ENCODE measurements at places on chromosomes 7 and 10.

DNA sequence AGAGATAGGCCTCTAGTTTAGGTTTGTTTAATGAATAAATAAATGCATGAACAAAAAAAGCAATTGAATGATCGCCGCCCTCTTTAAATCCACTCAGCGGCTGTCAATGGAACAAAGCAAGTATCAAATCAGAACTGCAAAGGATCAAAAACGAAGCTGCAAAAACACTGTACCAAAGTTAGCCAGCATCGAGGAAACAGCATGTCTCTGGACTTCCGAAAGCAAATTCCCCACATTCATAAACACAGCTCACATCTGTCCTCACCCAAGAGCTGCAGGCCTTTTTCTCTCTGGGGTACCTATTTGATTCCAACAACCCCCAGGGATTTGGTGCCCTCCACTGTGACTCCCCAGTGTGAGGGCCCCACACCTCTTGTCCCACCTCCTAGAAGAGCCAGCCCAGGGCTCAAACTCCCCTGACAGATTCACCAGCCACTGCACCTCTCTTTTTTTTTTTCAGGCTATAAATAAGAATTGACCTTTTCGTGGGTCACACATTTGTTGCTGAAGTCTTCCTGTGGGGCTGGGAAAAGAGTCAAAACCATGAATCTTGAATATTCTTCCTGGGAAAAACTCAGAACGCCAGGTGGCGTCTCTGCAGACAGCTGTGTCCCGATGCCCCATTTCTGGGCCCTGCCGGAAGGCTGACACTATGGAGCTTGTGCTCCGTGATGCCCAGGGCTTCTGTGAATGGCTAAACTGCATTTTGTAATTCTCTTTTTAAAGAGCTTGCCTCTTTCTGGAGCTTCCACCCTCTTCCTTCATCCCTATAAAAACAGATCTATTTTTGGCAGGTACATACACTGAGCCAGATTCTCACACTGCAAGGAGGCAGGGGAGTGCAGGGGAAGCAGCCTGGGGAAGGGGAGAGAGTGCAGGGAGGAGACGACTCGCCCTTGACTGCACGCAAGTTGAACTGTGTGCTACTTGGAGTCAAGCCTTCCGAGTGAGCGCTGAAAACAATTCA lies 51.7 kb downstream of the HSPA12A start:
- DNase-seq: no peak

- no peak for DNase-seq
Measured at GRCh38 chr7:100827330-100828226, at the start of gene EPHB4. EPHB4 (minus strand) TSS chr7:100827523; CDS start chr7:100827030, 493 bp downstream.

- DNase-seq: no peak
Measured at GRCh38 chr10:44806950-44807349, 104.2 kb upstream of the TMEM72 start.

- no peak for DNase-seq
Measured at GRCh38 chr7:37118004-37118403, 330.7 kb downstream of the ELMO1 start.

DNA sequence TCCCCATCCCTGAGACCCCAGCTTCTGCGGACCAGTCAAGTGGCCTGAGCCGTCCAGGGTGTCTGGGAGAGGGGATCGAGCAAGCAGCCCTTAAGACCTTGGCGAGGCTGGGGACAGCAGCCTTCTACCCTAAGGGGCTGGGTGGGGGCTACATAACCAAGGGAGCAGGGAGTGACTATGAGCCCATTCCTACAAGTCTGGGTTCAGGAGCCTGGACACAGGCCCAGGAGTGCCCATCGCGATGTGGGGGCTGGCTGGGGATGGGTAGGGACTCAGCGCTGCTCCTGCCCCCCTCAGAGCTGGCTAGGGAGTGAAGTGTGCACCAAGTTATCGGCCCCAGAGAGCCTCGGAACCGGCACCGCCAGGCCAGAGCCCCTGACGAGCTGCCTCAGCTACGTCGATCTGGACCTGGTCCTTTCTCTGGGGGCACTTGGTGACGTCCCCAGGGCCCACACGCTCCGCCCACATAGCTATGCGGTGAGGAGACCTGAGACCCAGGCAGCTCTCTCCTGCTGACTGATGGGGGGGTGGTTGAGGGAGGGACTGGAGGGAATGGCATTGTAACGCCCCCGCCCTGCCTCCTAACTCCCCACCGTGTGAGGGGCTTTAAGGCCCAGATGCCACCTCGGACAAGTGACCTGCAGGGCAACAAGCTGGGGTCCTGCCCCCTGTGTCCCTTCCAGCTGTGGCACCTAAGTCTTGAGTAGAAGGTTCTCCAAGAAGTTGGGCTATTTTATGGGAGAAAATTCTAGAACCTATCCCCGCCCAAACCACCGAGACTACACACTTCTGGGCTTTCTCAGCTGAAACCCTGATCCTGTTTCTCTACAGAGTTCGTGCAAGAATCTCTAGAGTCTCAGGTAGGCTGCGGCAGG lies 2.5 kb downstream of the SAP25 start:
- no peak for DNase-seq

DNA sequence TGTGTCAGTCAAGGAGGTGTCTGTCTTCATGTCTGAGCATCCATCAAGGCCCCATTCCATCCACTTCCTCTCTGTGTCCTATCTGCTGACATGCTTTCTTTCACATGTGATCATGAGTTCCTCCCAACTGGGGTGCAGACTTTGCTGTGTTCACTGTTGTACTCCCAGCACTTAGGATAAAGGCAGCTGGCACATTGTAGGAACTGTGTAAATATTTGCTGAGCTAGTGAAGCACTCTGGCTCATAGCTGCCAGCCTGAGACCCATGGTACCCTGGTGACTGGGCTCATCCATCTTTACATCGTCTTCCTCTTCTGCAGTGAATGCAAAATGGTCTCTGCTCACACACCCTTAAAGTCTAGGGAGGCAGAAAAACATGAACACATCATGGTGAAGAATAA lies 242.2 kb upstream of the IGFBP3 start:
- no peak for DNase-seq

DNA sequence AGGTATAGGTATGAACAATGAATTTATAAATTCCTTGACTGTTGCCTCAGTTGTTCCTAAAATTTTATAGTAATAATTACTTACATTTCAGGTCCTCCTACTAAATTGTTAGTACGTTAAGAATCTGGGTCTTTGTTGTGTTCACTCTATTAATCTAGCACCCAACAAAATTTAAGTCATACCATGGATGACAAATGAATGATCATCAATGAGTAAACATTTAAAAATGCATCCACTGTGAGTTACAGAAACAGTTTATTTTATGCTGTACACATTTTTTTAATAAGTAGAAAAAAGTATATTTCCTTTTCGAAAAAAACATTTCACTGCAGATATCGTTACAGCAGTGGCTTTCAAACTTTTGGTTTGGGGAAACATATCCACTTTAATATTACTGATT lies 265.2 kb downstream of the PCLO start:
- DNase-seq: no peak

DNA sequence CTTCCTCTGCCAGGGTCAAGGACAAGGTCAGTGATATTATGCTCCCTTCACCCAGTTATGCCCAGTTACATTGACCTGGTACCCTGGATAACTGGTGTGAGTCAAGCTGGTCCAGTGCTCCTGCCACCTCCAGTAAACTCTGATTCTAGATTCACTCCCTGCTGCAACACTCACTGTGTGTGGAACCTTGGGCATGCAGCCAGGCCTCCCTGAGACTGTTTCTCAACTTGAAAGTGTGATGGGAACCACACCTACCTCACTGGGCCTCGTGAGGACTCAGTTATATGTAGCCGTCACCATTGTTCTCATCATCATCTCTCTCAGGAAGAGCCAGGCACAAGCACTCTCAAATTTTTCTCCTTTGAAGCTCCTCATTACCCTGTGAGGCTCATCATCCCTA lies 935 bp upstream of the ZNF736 start:
- no peak for DNase-seq

DNA sequence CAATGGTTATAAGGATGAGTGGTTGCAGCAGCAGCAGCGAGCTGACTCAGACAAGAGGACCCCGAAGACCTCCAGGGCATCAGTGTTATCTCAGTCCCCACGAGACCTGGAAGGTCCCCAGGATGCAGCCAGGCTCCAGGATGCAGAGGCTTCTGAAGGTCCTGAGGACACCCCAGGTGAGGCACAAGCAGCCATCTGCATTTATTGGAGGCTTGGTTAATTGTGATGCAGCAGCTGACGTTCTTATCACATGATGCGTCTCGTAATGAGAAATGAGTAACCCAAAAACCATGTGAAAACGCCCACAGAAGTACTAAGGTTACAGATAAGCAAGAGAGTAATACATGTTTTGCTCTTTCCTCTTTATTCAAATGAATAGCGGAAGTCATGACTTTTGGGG lies 17.4 kb downstream of the C7orf57 start:
- DNase-seq: no peak

DNA sequence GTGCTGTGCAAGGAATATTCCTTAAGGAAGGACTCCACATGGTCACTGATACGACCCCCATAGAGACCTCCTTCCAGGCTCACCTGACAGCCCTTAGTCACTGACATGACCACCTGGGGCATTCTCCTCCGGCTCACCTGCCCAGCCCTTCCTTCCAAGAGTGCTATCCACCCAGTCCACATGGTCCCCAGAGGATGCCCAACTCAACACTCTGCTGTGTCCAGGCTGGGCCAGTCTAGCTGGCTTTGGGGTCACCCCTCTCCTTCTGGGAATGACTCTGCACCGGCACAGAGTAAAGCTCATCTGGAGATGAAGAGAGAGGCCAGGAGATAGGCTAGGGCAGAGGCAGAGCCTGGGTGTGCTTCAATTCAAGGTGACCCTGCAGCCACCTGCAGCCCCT lies 300.8 kb downstream of the TNS3 start:
- DNase-seq: no peak

DNA sequence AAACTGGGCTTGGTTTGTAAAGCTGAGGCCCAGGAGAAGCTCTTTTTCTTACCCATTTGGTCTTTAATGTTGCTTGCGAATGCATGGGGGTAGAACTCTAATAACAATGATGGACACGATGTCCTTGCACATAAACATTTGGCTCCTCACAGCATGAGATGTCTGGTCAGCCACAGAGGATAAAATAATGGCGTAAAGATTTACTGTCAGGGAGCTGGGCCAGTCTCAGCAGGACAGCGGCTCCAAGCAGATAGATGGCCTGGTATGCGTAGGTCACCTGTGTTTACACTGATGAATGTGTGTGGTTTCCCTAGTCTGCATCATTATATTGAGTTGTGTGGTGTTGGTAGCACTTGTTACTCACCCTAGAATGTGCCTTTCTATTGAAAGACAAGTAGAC lies 537.4 kb downstream of the CNTNAP2 start:
- no peak for DNase-seq

- DNase-seq: no peak
Measured at GRCh38 chr10:7773845-7774801, 13.7 kb downstream of the KIN start.

- no peak for DNase-seq
Measured at GRCh38 chr10:111934931-111935330, 248.6 kb downstream of the GPAM start.

- no peak for DNase-seq
Measured at GRCh38 chr7:90982228-90982627, 282.0 kb upstream of the FZD1 start.

DNA sequence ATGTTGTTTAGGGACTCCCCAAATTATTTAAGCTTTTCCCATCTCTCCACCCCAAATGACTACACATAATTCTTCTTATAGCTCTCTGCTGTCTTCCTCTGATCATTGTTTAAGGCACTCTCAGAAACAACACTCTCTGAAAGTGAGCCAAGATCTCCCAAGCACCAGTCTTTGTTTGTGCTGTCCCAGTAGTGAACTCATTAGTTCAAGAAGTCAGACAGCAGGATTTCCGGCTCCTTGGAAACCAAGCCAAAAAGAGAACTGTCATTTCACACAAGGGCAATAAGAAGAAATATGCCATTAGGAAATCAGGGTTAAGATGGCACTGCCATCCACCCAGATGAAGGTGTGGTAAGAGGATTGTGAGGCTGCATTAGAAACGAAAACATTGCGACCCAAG lies 83.1 kb downstream of the FZD1 start:
- DNase-seq: no peak

- no peak for DNase-seq
Measured at GRCh38 chr10:5321273-5321672, 43.5 kb upstream of the UCN3 start.

DNA sequence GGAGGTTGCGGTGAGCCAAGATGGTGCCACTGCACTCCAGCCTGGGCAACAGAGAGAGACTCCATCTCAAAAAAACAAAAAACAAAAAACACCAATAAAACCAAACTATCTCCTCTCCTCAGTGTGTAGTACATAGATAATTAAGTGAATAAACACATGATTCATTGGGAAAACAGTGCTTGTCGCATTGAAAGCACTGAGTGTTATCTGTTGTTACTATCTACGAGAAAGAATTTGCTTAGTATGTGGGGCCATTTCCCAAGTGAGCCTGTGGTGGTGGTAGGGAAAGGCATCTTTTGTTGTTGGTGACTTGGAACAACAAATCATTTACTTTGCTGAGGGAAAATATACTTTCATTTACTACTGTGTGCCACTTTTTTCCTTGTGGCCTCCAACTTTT lies 42.6 kb downstream of the RSBN1L start:
- DNase-seq: no peak
